ENCODE measurements at places on chromosomes 3 and 15.

DNA sequence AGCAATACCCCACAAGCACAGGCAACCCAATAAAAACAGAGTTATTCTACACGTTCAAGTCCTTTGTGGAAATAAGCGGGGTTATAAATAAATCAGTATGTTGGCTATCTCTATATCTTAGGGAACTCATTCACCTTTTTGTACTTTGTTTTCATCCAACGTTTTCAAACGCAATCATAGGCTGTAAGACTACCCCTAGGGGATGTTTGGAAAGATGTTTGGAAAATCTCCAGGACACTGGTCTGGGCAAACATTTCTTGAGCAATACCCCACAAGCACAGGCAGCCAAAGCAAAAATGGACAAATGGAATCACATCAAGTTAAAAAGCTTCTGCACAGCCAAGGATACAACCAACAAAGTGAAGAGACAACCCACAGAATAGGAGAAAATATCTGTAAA is 70.1 kb downstream of the CLDN11 start:
- peak; percentile 51 for DNase-seq

DNA sequence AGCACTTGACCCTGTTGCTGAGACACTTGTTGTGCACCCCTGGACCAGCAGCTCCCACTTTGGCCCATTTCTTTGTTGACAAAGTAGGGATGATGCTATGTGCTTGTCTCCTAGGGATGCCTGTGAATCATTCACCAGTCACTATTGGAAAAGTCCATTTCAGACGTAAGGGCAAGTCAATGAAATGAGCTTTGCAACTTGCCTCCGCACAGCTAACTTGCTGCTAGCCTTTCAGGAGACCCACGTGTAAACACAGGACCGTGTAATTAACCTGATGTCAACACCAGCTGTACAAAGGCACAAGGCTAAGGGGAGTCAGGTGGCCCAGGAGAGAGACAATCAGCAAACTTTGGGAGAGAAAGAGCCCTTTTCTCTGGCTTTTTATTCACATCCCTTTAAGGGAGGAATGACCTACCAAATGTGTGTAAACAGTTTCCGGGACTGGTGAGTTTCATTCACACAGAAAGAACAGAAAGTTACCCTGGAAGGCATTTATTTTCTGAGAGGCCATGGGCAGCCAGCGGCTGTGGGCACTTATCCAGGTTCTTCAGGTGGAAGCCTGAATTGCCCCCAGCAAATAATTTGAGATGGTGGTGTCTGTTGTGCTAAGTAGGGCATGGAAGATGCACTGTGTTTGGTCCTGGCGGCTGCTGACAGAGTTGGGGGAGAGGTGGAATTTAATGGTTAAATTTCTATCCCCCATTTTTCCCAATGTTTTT is 54.0 kb downstream of the TIPARP start:
- DNase-seq = no peak

- peak; percentile 39 for DNase-seq
These were observed 7.9 kb upstream of the UBXN7 start for GRCh38 chr3:196440041-196440537.

GRCh38 chr3:58683001-58683458 is 16.5 kb upstream of the FAM3D start:
- no peak for DNase-seq

- no peak for DNase-seq
These were observed 82.9 kb upstream of the HACD2 start for GRCh38 chr3:123667784-123668183.

- DNase-seq = no peak
These were observed 24.3 kb upstream of the GCNT3 start for GRCh38 chr15:59587085-59587826.

DNA sequence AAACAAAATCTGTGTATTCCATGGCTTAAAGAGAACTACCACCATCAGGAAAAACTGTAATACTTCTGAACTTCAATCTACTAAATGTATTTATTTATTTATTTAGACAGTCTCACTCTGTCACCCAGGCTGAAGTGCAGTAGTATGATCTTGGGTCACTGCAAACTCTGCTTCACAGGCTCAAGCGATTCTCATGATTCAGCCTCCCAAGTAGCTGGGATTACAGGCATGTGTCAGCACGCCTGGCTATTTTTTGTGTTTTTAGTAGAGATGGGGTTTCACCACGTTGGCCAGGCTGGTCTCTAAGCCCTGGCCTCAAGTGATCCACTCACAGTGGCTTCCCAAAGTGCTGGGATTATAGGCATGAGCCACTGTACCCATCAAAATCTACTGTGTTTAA is 202.3 kb upstream of the POU1F1 start:
- no peak for DNase-seq

GRCh38 chr3:186307594-186308221 is 54.3 kb downstream of the DGKG start:
- DNase-seq = peak; percentile 18

GRCh38 chr3:170189398-170190256 is 8.1 kb upstream of the PHC3 start:
- DNase-seq = no peak

GRCh38 chr3:30285188-30286006 is 321.0 kb upstream of the TGFBR2 start:
- DNase-seq = no peak

- DNase-seq = no peak
These were observed 481 bp downstream of the AP4E1 start for GRCh38 chr15:50909010-50909317.

GRCh38 chr3:175274056-175274455 is 414.9 kb downstream of the NAALADL2 start:
- no peak for DNase-seq

DNA sequence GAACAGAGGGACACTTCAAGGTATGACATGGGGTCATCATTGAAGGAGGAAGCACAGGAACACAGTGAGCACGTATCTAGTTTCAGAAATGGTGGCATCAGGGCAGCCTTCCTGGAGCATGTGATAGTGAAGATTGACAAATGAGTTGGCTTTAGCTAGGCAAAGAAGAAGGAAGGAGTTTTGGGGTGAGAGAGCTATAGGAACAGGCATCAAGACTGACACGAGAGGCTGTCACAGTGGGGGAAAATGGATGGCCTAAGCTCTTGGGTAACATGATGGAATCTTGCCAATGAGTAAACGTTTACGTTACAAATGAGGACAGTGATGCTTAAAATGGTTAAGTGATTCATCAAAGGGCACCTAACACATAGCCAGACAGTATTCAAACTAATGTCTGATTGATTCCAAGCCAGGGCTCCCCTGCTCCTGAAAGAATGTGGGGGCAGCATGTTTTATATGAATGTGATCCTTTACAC is 23.1 kb upstream of the GPR171 start:
- no peak for DNase-seq

- DNase-seq = no peak
These were observed 41.5 kb downstream of the ABHD17C start for GRCh38 chr15:80736560-80736959.

GRCh38 chr15:92151741-92152140 is 241.9 kb upstream of the ST8SIA2 start:
- DNase-seq = no peak

GRCh38 chr3:106386050-106386449 is 517.2 kb upstream of the CBLB start:
- DNase-seq = no peak

GRCh38 chr15:80480909-80481308 is 76.7 kb downstream of the ARNT2 start:
- peak; percentile 74 for DNase-seq

- DNase-seq = no peak
These were observed 173.7 kb upstream of the SLC2A2 start for GRCh38 chr3:171200052-171200749.

DNA sequence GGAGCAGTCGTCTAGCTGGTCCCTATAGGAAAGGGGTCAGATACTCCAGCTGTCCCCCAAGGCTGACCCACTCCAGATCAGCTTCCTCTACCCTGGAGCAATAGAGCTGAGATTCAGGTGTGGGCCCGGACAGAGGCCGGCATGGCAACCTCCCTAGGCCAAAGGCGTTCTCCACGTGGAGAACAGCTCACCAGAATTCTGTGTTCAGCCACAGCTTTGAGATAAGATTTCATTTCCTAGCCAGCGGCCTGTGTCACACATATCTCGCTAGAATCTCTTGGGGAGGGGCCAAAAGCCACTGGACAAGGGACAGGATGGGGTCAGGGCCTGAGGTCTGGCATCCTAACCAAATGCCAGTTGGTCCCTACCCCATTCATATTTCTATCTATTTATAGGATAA is 20.1 kb downstream of the SRGAP3 start:
- DNase-seq = no peak

- no peak for DNase-seq
These were observed 19.9 kb downstream of the UBR1 start for GRCh38 chr15:43085921-43086320.

DNA sequence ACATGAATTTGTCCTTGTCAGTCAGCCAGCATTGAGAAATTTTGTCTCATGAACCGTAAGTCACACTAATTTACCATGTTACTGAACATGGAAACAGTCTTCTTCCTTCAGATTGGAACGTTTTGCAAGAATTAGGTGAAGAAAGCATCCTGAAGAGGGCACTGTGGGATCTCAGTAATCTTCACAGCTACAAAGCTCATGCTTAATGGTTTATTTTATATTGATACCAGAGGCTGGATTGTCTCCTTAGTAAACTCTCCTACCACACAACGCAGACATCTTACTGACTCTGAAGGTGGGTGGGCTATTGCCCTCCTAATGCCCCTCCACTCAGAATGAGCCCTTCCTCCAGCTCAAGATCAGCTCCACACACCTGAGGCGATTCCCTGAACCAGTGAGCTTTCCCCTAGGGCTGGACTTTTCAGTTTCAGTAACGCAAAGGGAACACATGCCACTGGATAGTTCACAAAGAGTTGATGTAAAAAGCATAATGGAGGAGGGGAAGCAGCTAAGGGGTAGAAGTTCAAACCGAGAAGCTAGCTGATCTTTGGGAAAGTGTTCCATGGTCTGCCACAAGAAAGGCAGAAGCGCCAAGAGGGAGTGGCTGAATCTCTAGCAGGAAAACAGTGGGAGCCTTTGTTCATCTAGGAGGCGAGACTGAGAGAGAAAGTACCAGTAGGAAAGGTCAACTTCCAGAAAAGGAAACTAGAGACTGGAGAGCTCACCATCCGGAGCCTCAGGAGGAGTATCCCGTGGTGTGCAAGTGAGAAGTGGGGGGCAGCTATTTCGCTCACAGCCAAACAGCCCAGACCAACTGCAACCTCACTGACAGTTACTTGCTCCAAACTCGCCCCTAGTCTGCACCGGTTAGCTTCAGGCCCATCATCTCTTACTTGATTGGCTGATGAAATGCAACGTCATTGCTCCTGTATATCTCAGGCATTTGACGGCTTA is at the start of gene SLC9C1:
TSS of gene SLC9C1 (minus strand) at position 849 of the 954 bp plus-strand sequence. CDS start 7,425 bp downstream, outside the sequence.
- peak; percentile 36 for DNase-seq

DNA sequence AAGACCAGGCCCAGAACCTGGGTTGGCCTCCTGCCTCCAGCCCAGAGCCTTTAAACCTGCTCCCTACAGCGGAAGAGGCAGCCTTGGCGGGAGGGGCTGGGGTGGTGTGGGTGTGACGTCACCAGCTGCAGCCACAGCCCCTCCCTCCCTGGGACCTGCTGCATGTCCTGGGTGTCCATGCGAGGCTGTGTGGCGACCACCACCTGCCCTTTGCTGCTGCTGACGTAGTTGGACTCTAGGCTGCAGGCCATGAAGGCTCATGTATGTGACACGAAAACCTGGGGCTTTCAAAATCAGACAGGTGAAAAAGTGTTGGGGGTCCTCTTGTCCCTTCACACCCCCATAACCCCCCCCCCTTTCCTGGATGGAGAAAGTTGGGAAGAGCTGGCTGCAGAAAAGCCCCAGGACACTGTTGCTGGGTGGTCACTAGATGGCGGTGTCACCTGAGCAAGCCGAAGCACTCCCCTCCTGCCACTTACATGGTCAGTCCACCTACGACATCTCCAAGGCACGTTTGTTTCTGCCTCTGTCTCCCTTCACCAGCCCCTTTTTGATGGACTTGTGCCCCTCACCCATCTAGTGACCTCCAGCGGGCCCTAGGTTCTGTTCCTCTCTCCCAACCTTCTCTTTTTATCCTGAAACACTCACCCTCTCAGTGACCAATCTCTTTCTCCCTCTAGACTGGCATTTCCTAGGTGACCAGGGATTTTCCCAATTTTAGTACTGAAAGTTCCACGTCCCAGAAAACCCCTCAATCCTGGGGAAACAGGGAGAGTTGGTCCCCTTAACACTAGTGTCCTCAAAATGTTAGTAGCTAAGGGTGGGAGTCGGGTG is 35.2 kb downstream of the SLC6A20 start:
- DNase-seq = peak; percentile 55

DNA sequence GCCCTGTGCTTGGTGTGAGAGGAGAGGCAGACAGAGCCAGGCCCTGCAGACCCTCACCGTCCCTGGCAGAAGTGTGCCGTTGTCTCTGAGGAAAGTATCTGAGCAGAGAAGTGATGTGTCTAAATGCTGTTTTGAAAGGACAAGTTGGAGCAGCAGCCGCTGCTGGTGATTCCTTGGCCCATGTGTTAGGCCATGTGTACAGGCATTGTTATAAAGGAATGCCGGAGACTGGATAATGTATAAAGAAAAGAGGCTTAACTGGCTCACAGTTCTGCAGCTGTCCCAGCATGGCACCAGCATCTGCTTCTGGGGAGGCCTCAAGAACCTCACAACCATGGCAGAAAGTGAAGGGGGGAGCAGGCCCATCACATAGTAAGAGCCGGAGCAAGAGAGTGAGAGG is 334.6 kb upstream of the ATP10A start:
- no peak for DNase-seq

GRCh38 chr3:27138005-27138404 is 231.2 kb downstream of the NEK10 start:
- DNase-seq = no peak

DNA sequence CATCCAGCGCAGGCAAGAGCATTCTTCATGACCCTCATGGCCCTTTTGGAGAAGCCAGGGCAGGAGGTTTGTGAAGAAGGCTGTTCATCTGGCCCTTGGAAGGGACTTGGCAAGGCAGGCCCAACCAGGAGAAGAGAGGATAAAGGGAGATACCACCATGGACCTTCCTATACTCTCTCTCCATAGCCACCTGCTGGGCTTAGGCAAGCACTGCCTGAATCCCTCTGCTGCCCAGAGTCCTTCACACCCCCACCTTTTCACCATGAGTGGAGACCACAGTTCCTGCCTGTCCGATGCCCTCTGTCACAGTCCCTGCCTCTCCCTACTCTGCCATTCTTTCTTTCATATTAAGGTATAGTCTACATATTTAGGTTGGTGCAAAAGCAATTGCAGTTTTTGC is 10.6 kb upstream of the SFMBT1 start:
- no peak for DNase-seq

DNA sequence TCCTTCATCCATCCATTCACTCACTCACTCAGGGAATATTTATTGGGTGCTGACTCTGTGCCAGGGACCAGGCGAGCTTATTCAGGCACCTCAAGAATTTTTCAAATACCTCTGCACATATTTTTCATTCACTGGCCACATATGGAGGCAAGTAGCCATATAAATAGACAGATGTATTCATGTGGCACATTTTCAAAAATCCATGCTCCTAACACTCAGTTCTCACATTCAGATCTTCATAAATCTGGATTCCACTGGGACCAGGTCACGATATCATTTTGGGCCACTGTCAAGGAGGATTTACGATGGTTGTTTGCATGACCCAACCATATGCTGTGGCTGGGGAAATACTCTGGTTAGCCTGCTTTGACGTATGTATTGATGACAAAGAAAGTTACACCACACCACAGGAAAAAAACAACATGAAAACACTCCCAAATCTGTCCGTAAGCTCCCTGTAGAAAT is 241.8 kb upstream of the LRTM1 start:
- DNase-seq = peak; percentile 100
